ENCODE measurements at places on chromosomes 11 and 22.

GRCh38 chr11:128310676-128311445, 276.5 kb downstream of the ETS1 start:
- DNase-seq: no peak

DNA sequence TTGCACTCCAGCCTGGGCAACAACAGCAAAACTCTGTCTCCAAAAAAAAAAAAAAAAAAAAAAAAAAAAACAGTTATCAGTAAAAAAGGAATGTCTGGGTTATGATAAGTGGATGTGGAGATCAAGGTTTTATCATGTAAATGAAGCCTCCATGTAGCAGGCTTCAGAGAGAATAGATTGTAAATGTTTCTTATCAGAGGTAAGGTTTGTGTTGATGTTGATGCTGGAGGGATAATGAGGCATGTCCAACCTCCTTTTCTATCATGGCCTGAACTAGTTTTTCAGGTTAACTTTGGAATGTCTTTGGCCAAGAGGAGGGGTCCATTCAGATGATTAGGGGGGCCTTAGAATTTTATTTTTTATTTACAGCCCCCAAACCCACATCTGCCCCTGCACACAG, 35.4 kb upstream of the TREH start:
- no peak for DNase-seq

- DNase-seq: no peak
Measured at GRCh38 chr11:118109231-118109630, 22.5 kb upstream of the SMIM35 start.

DNA sequence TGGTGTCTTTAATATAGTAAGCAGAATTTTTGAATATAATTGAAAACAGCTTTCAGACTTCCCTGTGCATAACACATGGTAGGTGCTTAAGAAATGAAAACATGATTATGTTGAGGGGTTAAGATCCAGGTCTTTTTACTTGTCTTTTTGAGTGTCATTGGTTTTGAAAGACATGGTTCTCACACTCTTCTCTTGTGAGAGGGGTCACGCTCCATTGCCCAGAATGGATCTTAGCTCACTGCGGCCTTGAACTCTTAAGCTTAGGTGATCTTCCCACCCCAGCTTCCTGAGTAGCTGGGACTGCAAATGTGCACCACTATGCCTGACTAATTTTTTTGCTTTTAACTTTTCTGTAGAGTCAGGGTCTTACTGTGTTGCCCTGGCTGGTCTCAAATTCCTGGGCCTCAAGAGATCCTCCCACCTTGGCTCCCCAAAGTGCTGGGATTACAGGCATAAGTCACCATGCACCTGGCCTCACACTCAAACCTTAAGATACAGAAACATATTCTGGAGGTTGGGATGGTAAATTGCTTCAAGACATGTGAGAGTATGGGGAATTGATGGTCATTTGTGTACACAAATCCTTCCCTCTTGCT, 1.4 kb downstream of the SPCS2 start:
- DNase-seq: no peak

DNA sequence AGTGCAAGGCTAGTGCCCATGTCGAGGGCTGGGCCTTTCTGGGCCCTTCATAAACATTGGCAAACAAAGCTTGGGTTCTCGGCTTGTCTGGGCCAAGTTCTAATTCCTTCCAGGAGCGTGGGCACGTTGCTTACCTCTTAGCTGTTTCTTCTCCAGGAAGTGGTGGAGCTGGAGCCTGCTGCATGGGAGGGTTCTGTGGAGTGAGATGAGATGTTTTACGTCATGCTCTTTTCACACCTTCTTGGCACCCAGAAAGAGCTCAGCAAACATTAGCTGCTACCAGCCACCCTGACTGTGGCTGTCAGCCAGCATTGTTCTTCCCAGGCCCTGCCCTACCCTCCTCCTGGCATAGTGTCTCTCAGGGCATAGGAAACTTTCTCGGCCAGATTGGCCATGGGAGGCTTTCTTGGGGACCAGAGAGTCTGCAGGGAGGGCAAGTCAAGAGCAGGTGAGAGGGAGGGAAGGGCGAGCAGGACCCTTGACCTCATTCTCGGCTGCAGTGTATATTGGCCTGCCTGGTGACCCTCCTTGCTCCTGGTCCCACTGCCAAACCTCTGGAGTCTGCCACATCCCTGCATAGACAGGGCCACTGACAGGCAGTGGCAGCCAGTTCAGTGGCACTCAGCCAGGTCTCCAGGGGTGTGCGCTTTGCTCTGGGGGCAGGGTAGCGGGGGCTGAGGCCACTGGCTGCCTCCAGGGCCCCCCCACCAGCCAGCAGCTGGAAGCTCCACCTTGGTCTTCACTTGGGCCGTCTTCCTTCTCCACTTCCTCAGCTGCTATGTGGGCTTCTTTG, 98.8 kb downstream of the BCR start:
- DNase-seq: no peak

- DNase-seq: peak; percentile 58
Measured at GRCh38 chr11:65314501-65315203, at the start of gene CDC42EP2. Gene CDC42EP2 (plus strand): TSS chr11:65314866. CDS start chr11:65320899, 6,033 bp downstream.

DNA sequence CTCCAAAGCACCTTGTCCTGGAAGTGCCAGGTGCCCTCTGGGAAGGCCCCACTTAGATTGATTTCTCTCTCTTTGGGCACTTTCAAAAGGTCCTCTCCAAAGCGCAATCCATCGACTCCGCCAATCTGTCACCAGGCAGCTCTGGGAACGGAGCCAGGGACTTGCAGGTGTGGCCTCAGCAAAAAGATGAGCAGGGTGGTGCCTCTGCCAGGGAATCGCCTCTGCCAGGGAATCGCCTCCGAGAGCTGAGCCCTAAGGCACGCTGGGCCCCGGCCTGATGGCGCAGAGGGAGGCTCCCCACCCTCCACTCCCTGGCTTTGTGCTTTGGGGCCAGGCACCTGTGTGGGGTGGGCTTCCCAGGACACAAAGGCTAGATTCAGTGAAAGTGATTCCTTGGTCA, 1391.3 kb downstream of the TBC1D22A start:
- DNase-seq: no peak

- no peak for DNase-seq
Measured at GRCh38 chr11:119671561-119672015, 57.4 kb downstream of the NECTIN1 start.

GRCh38 chr11:44065161-44065661, 859 bp upstream of the ACCS start:
- no peak for DNase-seq

GRCh38 chr11:126054882-126055281, 7.8 kb downstream of the CDON start:
- no peak for DNase-seq

DNA sequence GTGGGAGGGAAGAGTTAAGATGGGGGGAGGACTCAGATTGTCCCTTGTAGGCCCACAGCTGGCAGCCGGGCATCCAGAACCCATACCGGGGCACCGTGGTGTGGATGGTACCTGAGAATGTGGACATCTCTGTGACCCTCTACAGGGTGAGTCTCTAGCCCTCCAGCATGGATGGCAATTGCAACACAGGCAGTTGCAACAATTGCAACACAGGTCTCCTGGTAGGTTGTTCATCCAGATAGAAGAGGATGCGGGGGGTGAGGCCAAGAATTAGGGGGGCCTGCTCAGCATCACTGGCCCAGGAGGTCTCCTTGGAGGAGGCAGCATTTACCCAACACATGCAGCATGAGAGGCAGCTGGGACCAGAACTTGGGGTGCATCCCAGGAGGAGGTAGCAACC, 3.4 kb downstream of the EHBP1L1 start:
- DNase-seq: no peak

- no peak for DNase-seq
Measured at GRCh38 chr22:35205961-35206360, 51.3 kb upstream of the HMGXB4 start.

DNA sequence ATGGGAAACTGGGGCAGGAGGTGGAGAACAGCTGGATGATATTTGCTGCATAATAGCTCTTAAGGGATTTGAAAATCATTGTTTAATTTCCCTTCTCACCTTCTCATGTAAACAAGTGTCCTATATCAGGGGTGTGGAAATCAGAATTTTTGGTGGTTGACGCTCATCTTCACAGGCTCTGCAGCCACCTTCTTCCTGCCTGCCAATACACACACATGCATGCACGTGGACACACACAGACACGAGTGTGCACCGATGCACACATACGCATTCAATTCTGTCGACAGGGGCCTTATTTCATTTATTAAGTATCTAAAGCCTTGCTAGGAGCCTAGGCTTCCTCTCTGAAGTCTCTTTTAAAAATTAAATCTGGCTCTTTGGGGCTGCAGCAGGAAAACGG, 349.4 kb upstream of the NCAM1 start:
- no peak for DNase-seq

DNA sequence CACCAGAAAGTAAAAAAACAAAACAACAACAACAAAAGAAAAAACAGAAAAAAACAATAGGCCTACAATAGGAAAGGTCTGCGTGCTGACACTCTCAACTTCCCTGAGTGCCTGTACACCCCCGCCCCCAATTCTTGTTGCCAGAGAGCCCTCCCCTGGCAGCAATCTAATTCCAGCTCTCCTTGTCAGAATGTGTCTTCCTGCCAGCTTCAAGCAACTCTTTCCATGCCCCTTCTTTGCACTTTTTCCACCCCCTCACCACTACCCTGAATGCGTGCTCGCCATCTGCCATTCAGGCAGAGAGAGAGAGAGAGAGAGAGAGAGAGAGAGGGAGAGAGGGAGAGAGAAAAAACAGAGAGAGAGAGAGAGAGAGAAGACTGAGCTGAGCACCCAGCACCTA, 245.0 kb downstream of the KIRREL3 start:
- DNase-seq: no peak

DNA sequence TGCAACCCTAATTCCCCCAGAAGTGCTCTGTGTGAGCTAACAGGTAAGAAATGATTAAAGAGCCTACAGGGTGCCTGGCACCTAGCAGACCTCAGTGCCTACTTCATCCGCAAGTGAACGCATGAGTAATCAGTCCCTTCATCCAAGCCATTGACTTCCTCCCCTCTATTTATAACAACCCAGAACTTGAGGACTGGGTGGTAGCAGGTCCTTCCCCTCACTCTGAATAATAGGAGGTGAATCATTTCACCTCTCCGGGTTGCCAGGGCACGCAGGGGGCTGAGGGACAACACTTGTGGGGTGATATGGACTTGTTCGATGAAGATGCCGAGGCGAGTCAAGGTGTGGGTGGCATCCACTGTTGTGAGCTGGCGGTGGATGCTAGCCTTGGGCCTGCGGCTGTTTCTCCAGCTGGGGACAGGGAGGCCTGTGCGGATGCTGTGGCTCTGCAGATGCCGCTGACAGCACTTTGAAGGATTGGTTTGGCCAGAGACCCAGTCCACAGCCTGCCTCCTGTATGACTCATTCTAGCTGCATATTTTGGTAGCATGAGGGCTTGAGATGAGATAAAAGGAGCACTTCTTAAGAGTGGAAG, 11.7 kb upstream of the SORL1-AS1 start:
- DNase-seq: peak; percentile 62

DNA sequence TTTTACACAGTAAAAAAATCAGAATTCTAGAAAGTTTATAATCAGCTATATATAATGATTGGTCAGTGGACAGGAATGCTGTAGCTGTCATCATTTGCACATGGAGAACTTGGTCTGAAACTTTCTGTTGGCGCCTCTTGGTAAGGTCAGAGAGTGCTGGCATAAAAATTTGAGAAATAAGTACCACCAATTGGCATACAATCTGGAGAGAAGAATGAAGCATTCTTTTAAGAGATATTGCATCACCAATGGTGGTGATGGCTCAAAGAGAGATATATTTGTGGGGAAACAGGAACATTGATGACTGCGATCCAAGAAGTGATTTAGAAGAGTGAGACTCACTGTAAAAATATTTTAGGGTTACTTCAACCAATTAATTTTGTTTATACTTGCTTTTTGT, 19.8 kb upstream of the OOSP1 start:
- no peak for DNase-seq

- DNase-seq: no peak
Measured at GRCh38 chr11:107824668-107825369, 33.8 kb downstream of the SLC35F2 start.

DNA sequence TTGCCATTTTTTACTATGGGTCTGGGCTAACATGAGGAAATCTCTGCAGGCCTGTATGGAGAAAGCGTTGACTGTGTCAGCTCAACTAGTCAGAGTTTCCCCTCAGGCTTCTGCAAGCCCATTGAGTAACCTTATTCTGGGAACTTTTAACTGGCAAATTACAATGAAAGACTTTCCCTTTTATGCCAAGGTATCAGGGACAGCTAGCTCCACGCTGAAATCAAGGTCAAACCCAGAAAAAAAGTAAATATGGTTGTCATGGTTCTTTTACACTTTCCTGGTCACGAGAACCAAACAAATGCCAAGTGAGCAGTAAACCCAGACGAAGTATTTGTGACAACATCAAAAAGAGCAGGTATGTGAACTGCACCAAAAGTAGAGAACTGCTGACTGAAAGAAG, 13.8 kb downstream of the OSBP start:
- DNase-seq: no peak

GRCh38 chr11:79626135-79627075, 185.6 kb upstream of the TENM4 start:
- DNase-seq: no peak

DNA sequence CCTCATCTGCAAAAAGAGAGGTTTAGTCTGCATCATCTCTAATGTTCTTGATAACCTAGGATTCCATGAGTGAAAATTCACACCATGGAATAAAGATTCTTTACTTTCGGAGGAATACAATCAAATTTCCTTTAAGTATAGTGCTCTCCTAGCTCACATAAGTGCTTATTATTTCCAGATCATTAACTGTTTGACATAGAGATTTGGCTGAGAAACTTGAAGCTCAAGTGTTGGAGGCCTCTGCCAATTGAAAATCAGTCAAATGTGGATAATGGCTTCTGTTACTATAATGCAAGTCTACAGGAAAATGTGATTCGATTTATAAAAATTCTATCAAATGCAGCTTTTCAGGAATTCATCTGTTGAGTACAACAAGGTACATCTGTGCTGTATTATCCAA, 144.6 kb downstream of the KIF18A start:
- no peak for DNase-seq

DNA sequence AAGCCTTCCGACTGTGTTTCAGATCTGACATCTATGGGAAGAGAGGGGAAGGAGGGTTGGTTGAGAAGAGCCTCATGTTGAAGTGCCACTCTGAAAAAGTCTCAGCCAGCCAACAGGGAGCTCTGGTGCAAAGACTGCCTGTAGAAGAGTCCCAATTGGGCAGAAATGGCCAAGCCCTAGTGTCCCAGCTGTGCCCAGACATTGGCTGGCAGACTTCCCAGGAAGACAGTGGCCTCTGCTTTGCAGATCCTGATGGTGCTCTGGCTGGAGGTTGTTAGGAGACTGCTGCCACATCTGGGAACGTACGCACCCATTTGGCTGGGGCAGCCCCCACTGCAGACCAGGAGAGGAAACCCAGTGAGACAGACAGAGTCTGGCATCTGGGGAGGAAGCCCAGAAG, 3.2 kb upstream of the PLA2G3 start:
- DNase-seq: no peak

- DNase-seq: no peak
Measured at GRCh38 chr22:43526117-43526655, 114.4 kb downstream of the MPPED1 start.

- DNase-seq: no peak
Measured at GRCh38 chr11:1222491-1223345, at the start of gene MUC5B. Gene MUC5B (plus strand): TSS chr11:1223066. CDS start chr11:1223124, 58 bp downstream.

Measured in stimulated activated naive B cell treated with anti-CD40 and anti-IgM and Interleukin-4, amounts not matched to agents 10 μg/mL and 1 μg/mL and 100 μg/mL, for 72 hours (primary cell).